ENCODE measurements at places on chromosomes 1 and 21. TPM values are rescaled to one million over a fixed set of nuclear protein-coding genes. Genes with fewer than 3 reads are reported as not detected.

RNF186 gene
- total RNA-seq: not detected

LCE1F gene
- 89.5 TPM for total RNA-seq

TFF3 gene
- 8.1 TPM for total RNA-seq

GRCh38 chr1:115275216-115275615 is 62.8 kb downstream of the NGF start:
- DNase-seq: no peak

GRCh38 chr1:36849956-36850355 is 184.4 kb downstream of the GRIK3 start:
- no peak for DNase-seq

- DNase-seq: no peak
These were observed 177.0 kb downstream of the HS2ST1 start for GRCh38 chr1:87091425-87091824.

GRCh38 chr1:153087652-153088051 is 6.7 kb downstream of the SPRR2E start:
- DNase-seq: no peak

GRCh38 chr1:155186067-155186793 is 12.6 kb downstream of the TRIM46 start:
- DNase-seq: no peak

GRCh38 chr1:175510914-175511313 is 232.5 kb downstream of the TNR start:
- DNase-seq: no peak

GRCh38 chr1:211606332-211606913 is 27.5 kb upstream of the SLC30A1 start:
- no peak for DNase-seq

GRCh38 chr1:87940421-87940820 is 611.7 kb downstream of the LMO4 start:
- no peak for DNase-seq

DNA sequence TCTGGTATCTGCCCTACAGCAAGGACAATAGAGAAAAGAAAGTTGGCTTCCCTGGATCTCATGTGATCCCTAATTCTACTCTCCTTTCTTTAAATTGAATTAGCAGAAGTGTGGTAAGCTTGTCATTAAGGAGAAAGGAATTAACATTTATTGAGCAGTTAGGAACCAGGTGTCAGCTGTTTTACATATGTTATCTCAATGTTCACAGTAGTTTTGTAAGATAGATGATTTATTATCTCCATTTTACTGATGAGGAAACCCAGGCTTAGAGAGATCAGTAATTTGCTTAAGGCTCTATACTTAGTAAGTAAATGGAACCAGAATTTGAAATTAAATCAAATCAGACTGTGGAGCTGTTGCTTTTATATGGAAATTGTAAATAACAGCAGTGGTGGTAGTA is 8.0 kb downstream of the XPR1 start:
- no peak for DNase-seq

GRCh38 chr1:26921126-26921539 is 410 bp upstream of the NUDC start:
- no peak for DNase-seq

IGSF21 gene
- 3.0 TPM for total RNA-seq

DNA sequence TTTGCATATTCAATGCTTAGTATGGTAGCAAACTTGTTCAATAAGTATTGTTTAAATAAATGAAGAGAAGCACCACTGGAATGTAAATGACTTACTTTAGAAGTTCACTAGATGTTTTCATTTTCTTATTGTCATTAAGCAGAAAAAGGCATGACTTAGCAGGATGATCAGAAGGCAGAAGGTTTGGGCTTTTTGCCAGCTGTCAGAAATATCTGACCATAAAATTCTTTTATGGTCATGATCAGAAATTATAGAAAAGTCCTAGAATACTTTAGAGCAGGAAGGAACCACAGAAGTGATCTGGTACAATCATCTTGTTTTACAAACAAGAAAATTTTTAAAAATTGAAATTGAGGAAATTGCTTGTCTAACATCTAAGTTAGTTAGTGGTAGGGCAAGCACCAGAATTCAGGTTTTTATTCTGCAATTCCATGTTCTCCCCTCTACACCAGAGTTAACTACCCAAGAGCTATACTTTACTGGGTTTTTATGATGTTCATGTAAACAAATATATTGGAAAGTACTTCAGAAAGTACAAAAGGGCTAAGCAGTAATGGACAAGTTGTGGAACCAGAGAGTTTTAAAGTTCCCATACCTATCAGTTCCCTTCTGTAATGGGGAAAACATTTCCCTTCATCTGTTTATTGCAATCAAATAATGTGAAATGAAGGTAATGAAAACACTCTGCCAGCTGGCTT is 10.1 kb downstream of the FMO5 start:
- no peak for DNase-seq

TOR3A gene
- total RNA-seq: 45.2 TPM

DNA sequence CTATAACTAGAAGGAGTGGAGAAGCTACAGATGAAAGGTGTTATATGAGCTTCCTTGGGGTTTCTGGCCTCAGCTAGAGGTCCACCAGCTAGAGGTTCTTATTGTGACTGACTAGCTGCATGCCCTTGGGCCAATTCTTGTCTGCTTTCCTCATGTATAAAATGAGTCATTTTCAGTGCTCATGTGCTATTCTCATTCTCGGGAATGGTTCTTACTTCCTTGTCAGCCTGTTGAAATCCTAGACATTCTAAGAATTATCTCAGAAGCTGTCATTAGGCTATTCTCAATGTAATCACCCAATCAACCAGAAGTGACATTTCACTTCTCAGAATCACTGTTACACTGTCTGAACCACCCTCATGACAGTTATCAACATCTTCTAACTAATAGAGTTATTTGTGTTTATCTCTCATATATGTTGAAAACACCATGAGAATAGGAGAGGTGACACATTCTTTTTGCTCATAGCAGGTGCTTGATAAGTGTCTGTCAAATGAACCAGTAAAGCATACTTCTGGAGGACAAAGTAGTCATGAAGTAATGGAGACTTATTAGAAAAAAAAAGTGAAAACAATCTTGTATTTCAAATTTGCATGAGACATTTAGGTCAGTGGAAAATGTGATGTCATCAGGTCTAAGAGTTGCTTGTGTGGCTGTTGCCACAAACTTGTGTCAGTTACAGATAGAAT is 122.8 kb upstream of the IVNS1ABP start:
- peak; percentile 35 for DNase-seq

AKR7A3 gene
- 0.84 TPM for total RNA-seq

DNA sequence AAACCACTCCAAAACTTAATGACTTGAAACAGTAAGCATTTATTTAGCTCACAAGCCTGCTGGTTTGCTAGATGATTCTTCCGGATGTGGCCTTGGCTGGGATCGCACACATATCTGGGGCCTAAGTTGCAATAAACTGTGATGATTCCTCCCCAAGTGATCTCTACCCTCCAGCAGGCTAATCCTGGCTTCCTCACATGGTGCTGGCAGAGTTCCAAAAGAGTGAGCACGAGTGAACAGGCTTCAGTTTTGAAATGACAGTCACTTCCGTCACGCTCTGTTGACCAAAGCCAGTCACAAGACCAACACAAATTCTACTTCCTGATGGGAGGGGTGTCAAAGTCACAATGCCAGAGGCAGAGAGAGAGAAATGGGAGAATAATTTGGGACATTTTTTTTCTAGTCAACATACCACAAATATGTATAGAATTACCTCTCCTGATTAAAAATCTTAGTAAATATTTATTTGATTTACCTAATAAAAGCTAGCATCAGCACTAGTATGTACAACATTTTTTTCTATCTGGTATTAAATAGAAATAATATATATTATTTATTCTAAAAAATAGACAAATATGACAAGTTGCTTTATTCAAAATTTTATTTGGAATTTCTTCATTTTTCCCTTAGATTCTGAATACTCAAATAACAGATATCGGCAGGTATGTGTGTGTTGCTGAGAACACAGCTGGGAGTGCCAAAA is 292.7 kb downstream of the TPR start:
- DNase-seq: peak; percentile 92

LRRC38 gene
- 1.2 TPM for total RNA-seq

- no peak for DNase-seq
These were observed 159.0 kb upstream of the CD34 start for GRCh38 chr1:208069908-208070307.

DNA sequence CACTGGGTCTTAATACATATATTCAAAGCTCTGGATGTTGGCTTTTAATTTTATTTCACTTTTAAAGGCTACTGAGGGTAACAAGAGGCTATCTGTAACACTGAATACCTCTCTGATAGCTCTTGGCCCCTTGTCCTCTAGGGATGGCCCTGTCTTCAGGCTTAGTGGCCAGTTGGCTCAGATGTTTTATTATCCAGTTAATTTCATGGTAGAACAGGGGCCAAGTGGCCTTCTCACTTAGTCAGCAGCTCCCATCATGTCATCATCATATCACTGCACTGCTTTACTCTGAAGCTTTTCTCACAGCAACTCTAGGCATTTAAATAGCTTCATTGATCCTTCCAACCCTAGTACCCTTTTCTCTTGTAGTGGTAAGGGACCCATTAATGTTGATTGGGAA is 40.2 kb upstream of the MACF1 start:
- no peak for DNase-seq

MTARC1 gene
- 2.3 TPM for total RNA-seq

DNA sequence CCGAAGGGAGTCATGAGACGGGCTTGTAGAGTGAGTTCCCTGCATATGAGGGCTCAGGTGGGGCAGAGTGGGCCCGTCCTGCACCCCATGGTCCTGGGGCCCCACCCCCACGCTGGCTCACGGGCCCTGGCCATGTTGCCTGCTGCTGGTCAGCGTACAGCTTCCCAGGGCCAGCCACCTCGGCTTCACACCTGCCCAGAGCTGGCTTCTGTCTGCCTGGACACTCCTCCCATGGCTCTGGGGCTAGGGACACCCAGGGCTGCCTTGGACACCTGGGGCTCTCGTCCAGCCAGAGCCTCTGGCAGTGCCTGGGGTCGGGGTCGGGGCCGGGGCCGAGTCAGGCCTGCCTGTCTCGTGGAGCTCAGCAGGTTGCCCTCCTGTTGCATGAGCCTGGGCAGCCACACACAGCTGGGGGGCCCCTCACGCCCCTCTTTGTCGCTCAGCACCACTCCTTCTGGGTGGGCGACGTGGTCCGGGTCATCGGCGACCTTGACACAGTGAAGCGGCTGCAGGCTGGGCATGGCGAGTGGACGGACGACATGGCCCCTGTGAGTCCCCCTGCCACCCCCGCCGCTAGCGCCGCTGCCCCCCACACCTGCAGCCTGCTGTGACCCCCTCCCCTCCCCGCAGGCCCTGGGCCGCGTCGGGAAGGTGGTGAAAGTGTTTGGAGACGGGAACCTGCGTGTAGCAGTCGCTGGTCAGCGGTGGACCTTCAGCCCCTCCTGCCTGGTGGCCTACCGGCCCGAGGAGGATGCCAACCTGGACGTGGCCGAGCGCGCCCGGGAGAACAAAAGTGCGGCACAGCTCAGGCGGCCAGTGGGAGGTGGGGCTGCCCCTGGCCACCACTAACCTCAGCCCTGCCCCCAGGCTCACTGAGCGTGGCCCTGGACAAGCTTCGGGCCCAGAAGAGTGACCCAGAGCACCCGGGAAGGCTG is 5.5 kb upstream of the MMP23B start:
- DNase-seq: no peak

GRCh38 chr1:181398544-181398943 is 84.8 kb upstream of the CACNA1E start:
- DNase-seq: no peak

GRCh38 chr1:12622506-12622905 is 4.5 kb upstream of the DHRS3 start:
- no peak for DNase-seq

PSEN2 gene
- 10.9 TPM for total RNA-seq

DNA sequence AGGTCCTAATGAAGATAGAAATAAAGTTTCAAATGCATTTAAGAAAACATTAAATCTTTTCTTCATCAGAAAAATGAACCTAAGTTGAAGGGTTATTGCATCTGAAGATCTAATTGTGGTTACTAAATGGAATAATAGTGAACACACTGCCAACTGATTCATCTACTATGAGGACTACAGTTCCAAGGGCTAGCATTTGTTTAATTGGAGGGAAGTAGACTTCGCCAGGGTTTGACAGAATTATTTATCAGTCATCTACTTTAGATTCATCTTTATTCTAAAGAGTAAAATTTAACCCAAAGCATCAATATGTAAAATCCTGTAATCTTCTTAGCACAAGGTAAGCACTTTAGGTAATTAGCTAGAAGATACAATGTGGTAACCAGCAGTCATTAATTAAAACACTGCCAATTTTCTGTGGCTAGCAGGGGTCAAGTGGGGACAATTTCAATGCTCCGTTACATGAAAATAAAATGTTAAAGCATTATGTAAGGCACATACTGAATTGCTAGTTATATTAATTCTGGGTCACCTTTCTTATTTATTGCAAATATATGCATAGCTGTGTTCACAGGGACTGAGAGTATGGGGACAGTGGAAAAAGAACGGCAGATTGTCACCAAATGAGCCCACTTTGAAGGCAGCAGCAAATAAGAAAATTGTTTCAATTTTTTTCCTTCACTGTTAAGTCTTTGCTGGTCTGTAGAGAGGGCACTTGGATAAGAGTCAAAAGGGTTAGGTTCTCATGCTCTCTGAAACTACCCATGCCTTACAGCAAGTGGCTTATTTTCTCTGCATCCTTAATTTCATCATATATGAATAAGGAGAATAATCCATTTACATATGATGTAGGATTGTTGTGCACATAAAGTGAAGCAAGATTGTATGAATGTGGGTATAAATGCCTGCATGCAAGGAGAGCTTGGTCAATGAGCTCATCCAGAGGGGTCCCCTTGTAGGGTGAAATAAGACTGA is 416.0 kb downstream of the PCP4 start:
- DNase-seq: no peak

DNA sequence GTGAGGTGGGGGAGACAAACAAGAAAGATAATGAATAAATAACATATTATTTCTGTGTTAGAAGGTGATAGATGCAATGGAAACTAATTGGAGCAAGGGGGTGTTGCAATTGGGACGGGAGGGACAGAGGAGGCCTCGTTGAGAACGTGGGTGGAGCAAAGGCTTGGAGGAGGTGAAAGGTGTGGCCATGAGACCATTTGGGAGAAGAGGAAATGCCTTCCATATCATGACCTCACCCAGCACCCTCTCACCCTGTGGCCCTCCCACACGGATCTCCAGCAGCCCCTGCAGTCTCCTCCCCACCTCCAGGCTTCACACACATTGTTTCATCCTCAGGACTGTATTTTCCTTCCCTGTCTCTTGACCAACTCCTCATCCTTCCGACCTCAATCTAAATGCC is 85.3 kb upstream of the ARHGAP29 start:
- DNase-seq: no peak

- no peak for DNase-seq
These were observed 8.0 kb downstream of the HIPK1 start for GRCh38 chr1:113937146-113937545.

- no peak for DNase-seq
These were observed 7.7 kb downstream of the GNG12 start for GRCh38 chr1:67825591-67825990.

GRCh38 chr1:162405800-162406199 is 6.1 kb downstream of the SH2D1B start:
- no peak for DNase-seq

- no peak for DNase-seq
These were observed 148.1 kb upstream of the CTTNBP2NL start for GRCh38 chr1:112247961-112248360.

DLGAP3 gene
- total RNA-seq: 0.19 TPM

Measured in lower leg skin (tissue), 4 donors.